ENCODE measurements at places on chromosomes 13 and 19.

GRCh38 chr13:106919638-106920037 is 351.7 kb upstream of the ARGLU1 start:
- no peak for DNase-seq

GRCh38 chr13:98942485-98942884 is 35.4 kb downstream of the DOCK9 start:
- DNase-seq, result no peak

DNA sequence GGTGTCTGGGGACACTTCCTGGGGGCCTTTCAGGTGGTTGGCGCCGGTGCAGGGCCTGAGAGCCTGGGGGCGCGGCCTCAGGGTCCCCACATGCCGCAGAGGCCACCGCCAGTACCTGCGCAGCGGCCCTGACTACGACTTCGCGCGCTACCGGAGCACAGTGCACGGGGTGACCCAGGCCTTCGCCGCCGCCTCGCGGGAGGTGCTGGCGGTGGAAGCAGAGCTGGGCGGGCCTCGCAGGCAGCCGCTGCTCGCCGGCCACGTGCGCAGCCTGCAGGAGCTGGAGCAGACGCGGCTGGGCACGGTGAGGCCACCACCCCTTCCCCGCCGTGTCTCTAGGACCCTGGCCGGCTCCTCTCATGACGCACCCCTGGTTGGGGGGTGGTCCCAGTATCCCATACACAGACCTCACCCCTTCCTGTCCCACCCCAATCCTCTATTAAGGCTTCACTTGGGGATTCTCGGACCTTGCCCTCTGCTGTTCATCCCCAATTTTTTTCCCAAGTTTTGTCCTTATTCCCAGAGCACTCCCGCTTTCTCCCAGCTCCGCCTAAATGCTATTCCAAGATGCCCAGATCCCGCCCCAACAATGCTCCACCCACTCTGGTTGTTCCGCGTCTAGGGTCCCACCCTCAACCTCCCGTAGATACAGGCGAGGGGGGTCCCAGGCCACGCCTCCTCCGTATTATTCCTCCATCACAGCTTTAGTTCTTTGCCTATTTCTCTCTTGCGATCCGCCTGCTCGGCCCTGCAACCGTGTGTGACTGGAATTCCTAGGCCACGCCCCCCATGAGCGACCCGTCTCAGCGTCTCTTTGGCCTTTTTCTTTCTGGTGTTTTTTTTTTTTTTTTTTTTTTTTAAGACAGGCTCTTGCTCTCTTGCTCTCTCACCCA is 1.0 kb downstream of the REX1BD start:
- DNase-seq, result peak; percentile 81

DNA sequence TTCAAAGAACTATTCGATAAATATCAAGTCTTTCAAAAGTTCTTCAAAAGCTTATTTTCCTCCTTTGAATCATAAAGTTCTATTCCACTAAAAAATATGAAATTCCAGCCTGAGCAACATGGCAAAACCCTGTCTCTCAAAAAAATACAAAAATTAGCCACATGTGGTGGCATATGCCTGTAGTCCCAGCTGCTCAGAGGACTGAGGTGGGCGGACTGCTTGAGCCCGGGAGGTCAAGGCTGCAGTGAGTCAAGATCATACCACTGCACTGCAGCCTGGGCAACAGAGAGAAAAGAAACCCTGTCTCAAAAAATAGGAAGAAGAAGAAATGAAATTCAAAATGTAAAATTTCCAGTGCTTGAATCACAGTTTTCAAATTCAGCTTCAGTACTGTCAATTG is 24.6 kb downstream of the CAB39L start:
- DNase-seq, result no peak

DNA sequence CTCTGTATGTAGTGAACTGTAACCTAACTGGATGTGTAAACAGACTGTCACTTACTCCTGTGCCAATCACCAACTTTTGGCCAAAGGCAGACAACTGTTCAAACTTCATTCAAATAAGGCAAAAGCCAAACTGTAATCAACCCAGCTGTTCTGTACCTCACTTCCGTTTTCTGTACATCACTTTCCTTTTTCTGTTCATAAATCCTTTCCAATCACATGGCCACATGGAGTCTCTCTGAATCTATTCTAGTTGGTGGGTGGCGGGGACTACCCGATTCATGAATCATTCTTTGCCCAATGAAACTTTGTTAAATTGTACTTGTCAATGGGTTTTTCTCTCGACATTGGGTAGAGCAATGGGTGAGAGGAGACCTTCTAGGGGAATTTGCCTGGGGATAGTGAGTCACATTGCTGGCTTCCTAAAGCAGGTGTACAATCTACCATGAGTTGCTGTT is 178.3 kb upstream of the RFC3 start:
- no peak for DNase-seq

DNA sequence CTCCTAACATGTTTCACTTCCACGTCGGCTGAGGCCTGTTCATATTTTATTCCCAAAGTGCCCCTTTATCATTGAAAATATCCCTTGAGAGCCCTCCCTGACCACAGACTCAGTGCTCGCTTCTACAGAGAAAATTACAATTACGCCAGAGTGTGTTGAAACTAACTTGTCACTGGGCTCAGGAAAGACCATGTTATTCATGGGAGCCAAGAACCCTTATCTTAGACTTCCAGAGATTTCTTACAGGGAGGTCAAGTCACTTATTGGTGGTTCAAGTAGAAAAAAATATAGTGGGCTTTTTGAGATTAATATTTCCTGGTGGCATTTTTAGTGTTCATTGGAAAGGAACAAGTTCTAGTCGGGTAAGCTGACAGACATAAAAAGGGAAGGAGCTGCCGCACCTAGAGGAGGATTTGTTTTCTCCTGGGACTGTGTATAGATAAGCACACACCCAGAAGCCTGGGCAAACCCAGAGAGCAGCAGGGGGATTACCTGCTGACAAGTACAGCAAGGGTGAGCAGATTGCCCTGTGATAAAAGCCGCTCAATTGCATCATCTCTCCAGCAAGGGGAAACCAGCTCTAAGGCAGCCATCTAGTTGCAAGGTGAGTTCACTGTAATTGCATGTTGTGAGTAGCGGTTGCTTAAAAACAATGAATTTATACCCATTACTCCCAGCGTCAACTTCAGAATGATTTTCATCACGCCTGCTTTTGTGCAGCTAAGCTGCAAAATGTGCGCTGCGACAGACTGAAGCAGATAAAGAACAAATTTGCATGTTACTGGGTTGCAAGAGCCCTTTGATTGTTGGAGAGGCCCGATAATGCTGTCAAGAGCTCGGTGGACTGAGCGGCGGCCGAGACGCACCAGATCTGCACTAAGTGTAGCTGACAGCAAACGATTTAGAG is 46.2 kb downstream of the DCT start:
- peak; percentile 96 for DNase-seq

DNA sequence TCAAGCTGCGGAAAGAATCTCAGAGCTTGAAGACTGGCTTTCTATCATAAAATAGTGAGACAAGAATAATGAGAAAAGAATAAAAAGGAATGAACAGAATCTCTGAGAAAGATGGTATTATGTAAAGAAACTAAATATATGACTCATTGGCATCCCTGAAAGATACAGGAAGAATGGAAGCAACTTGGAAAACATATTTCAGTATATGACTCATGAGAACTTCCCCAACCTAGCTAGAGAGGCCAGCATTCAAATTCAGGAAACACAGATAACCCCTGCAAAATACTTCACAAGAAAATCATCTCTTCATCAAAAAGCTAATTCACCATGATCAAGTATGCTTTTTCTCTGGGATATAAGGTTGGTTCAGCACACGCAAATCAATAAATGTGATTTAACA is 2318.0 kb downstream of the PCDH9 start:
- DNase-seq, result no peak

DNA sequence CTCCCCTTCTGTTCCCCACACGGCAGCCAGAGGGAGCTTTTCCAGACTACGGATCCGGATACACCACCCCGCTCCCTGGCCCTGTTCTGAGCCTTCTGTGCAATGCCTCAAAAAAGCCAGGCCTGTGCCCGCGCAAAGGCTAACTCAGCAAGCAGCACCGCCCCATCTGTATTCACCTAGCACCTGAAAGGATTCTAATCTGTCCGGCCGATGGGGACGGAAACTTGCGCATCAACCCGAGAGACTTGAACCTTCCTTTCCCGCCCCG is 589 bp downstream of the ZBTB45 start:
- peak; percentile 50 for DNase-seq

- DNase-seq, result no peak
Measured at GRCh38 chr19:33799476-33799875, 2.8 kb downstream of the KCTD15 start.

GRCh38 chr19:38569368-38569983 is 48.3 kb downstream of the MAP4K1 start:
- no peak for DNase-seq

GRCh38 chr13:114155926-114156883 is 22.9 kb upstream of the CFAP97D2 start:
- no peak for DNase-seq

DNA sequence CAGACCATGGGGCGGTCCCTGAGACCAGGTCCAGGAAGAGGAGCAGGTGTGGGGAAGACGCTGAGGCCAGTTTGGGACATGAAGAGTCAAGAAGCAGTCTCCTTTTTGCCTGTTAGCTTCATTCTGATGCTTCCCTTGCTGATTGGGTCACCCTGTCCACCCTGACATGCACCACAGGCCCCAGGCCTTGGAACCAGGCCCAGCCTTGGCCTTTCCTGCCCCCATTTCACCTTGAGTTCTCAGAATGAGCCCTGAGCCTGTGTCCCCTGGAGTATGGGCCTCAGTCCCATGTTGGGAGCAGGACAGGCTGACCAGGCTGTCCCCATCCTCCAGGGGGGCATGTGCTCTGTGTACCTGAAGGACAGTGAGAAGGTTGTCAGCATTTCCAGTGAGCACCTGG is 4.9 kb upstream of the TIMM50 start:
- no peak for DNase-seq

- no peak for DNase-seq
Measured at GRCh38 chr19:29882719-29883105, 59.3 kb upstream of the URI1 start.

GRCh38 chr13:111961651-111962192 is 105.2 kb upstream of the SOX1 start:
- no peak for DNase-seq

GRCh38 chr13:77620138-77620537 is 77.3 kb upstream of the SLAIN1 start:
- DNase-seq, result no peak

DNA sequence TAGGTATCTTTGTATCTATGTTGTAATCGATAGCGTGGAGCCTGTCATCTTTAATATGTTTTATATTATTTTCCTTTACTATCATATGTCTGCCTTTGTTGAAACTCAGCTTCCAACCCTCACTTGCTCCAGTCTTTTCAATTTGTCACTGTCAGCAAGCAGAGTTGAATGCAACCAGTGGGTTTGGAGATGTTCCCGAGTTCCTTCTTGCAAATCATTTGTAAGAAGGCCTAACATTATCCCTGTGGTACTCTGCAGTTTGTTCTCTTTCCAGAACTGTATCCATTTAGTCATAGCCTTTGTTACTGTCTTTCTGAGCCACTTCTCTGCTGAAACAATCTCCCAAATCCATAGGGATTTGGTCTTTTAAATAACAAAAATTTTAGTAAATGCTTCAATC is 41.8 kb downstream of the RNASEH2B start:
- DNase-seq, result no peak

GRCh38 chr13:27658546-27658945 is 36.9 kb downstream of the POLR1D start:
- DNase-seq, result no peak

DNA sequence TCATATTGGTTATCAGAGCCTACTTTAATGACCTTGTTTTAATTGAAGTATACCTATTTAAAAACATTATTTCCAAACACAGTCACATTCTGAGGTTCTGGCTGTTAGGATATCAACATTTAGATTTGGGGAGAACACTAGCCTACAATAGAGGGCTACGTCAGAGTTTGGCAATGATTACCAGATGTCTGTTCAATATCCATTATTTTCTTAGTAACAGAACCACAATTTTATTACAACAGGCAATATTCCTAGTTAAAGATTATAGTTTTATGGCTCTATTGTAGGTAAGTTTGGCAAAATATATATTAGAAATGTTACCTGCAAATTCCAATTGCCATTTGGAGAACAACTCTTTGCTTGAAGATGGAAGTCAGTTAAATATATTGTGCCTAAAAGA is 1163.1 kb upstream of the MIR17HG start:
- no peak for DNase-seq

DNA sequence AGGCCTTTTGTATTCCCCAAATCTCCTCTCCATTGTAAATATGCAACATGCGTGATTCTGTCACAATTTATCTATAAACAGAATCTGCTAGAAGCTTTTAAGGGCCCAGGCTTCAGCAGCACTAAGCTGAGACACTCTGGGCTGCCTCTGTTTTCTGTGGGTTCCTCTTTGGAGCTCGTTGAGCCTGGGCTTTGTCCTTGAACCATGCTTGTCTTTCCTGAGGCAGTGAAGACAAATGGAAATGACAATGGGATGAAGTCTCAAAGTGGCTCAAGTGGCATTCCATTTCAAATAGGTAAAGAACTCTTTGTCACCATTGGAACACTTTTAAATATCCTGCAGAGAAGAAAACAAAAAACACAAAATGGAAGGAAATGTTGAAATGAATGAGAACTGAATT is 40.3 kb downstream of the RASL11A start:
- no peak for DNase-seq

DNA sequence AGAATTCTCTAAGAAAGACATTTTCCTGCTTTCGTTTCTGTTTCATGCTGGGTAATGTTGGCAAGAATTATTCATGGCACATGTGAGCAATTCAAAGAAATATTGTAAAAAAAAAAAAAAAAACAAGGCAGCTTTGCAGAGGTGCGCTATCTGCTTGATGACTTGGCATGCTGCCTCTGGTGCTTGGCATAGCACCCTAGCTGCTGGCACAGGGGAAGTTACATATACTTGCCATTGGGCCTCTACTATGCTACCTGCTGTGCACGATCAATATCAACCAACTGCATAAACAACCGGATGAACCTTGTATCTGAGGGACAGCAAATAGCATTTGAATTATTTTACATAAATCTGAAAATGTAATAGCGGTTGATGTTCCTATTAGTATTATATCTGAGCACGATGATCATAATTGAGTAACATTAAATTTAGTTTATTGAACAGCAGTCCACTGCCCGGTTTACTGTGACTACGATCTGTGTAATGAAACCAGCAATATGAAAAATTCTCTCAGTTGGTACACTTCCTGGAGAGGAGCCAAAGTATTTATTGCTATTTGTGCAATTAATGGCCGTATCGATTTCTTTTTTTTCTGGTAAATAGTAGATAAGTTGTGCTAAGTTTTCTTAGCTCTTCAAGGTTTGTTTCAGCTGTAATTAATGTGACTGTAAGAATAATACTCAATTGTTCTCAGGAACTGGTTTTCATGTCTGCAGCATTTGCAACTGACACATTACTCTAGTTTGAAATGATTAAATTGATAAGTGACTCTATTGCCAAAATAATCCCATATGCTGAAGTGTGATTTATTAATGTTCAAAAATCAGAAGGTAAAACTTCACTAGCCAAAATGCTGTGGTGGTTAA is 717.3 kb downstream of the DACH1 start:
- DNase-seq, result peak; percentile 66

DNA sequence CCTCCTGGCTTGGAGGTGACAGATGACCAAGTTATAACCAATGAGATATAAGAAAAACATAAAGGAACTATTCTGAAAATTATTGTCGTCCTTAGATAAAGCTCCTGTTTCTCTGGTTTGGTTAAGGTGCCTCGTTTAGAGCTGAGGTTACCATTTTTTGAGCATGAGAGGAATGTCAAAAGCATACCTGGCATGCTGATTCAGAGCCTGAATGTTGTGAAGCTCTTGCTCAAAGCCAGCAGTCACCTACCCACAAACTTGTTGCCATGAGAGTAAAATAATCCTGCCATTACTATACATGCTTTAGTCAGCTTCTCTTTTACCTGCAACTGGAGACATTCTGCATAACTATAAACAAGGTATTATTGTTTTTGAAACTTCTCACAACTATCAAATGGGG is 1116.2 kb downstream of the DIAPH3 start:
- no peak for DNase-seq

All from DMS79 treated with DMSO at 0.1 percent for 48 hours (cell line).